ENCODE measurements at places on chromosomes 11 and 22. TPM values are rescaled to one million over a fixed set of nuclear protein-coding genes. Genes with fewer than 3 reads are reported as not detected.

Gene OR51F2
- total RNA-seq = not detected

Gene CARD18
- total RNA-seq = not detected

GRCh38 chr11:28834877-28835276 lies 726.7 kb downstream of the METTL15 start:
- DNase-seq = peak; percentile 80

Gene GRK2
- total RNA-seq = 29.6 TPM

GRCh38 chr11:73157101-73158010 lies 15.2 kb upstream of the FCHSD2 start:
- no peak for DNase-seq

DNA sequence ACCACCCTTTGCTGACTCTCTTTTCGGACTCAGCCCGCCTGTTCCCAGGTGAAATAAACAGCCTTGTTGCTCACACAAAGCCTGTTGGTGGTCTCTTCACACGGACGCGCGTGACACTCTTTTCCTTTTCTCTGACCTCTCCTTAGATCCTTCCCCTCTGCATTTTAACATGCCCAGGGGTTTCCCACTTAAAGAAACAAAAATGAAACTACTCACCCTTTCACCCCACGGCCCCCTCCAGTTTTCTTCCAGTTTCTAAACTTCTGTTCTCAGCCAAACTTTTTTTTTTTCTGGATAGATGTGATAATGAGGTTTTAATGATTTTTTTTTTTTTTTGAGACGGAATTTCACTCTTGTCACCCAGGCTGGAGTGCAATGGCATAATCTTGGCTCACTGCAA lies 32.8 kb upstream of the NUP50 start:
- no peak for DNase-seq

Gene WNT11
- not detected for total RNA-seq

- peak; percentile 88 for DNase-seq
Observed at GRCh38 chr11:86524620-86525352, 147.6 kb downstream of the ME3 start.

DNA sequence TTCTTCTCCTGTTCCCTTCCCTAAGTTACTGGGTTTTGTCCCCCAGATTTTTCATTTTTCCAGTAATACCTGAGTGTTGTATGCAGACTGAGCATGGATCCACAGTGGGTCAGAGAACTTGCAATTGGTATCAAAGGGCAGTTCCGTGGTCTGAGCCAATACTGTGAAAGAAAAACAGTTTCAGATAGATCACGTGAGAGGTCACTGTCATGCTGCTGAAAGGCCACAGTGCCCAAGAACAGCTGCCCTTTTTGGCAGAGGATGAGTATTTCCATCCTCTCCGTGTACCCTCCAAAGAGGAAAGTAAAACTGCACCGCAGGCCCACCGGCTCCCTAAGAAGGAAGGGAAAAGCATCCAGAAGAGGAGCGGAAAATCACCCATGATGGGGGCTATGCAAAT lies 73.0 kb upstream of the TBCEL start:
- DNase-seq = no peak

GRCh38 chr11:62999649-63000048 lies 14.9 kb upstream of the SLC22A6 start:
- DNase-seq = no peak

Gene NCAPH2
- 17.0 TPM for total RNA-seq

DNA sequence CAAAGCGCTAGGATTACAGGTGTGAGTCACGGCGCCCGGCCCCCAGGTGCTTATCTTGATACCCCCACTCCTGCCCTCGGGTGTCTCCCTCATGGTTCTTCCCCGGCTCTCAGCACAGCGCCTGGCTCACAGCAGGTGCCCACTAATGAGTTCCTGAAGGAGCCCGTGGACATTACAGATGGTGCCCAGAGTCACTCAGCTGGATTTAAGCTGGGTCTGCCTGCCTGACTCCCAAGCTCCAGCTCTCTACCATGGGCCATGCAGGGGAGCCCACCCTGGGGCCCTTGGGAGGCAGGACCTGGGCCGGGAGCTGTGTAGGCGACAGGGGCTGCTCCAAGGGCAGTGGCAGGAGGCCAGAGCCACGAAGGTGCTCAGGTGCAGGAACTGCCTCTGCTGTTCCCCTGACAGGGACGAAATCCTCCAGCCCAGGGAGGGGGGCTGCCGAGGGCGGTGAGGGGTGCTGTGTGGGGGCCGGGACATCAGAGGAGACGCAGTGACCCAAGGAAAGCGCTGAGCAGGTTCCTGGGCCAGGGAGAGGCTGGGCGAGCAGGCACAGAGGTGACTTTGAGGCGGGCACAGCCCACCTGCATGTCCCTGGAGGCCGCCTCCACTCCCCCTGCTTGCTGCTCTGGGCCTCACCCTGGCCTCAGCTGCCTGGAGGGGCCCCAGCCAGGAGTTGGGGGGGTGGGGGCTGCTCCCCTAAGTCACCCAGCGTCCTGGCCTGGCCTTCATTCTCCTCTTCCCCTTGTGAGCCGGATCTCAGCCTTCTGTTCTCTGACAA lies 14.6 kb upstream of the FLRT1 start:
- no peak for DNase-seq

GRCh38 chr11:45248501-45249011 lies 37.6 kb downstream of the SYT13 start:
- DNase-seq = no peak

DNA sequence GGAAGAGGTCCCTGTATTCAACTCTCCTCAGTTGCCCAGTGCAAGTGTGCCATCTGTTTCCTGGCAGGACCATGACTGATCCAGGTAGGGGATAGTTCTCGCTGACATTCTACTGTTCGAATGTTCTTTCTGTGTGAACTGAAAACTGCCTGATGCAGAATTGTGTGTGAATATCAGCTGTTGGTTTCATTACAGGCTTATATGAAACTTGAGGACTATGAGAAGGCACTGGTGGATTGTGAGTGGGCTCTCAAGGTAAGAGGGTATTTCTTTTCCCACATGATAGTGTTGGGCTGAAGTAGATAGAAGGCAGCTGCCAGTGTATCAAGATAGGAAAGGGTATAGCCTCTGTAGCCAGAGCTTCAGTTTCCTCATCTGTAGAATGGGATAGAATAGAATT lies 15.3 kb downstream of the TTC12 start:
- DNase-seq = no peak

- no peak for DNase-seq
Observed at GRCh38 chr11:23509821-23510220, 649.5 kb upstream of the CCDC179 start.

DNA sequence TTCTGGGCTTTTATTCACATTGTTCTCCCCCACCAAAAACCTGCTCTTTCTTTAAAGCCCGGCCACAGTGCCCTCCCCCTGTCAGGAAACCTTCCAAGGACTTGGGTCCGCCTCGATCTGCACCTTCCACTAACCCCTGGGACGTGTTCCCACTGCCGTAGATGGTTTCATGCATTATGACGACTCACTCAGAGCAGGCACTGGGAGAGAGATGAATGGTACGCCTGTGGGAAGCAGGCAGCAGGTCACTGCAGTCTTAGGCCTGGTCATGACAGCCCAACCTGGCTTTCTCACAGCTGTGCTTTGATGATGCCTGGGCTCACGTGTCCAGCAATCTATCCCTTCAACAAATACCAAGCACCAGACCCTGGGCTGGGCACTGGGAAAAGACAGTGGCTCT lies 115.7 kb downstream of the WNT7B start:
- no peak for DNase-seq

- no peak for DNase-seq
Observed at GRCh38 chr22:46823248-46823647, 60.8 kb downstream of the TBC1D22A start.

DNA sequence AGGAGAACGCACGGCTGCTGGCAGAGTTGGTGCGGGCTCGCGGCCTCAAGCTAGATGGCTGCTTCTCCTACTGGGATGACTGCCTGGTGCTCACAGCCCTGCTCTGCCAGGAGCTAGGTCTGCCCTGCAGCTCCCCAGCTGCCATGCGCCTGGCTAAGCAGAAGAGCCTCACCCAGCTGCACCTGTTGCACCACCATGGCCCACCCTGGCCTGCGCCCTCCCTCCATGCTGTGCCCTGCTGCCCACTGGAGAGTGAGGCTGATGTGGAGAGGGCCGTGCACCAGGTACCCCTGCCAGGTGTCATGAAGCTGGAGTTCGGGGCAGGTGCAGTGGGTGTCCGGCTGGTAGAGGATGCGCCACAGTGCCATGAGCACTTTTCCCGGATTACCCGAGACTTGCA lies 4.8 kb upstream of the RPS6KB2 start:
- no peak for DNase-seq

Gene CBLIF
- total RNA-seq = not detected

DNA sequence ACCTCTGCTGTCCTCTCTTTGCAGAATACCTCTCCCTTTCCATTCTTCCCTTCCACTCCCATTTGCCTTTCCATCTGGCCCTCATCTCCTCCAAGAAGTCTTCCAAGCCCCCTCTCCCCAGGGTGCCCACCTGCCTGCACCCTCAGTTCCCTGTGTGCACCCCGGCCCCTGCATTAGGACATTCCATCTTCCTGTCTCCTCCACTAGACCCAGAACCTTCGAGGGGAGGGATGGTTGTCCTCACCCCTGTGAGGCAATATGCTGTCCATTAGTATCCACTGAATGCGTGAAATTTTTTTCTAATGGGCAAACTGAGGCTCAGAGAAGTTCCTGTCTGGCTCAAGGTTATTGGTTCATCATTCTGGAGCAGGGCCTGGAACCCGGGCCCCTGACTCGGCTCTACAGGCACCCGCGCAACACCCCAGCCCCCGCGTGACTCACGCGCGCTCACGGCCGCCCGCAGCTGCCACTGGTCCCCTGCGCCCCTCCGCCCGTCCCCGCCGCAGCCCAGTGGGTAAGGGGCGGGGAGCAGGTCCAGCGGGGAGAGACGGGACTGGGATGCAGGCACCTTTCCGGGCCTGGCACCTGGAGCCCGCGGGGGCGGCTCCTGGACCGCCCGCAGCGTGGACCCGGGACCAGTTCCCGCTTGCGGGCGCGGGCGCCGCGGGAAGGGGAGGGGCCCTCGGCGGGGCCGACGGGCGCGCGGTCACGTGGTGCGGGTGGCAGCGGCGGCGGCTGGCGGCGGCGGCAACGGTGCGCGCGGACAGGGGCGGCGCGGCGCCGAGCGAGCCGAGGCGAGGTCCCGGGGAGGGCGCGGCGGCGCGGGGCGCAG lies 7.0 kb downstream of the SEPTIN3 start:
- no peak for DNase-seq

DNA sequence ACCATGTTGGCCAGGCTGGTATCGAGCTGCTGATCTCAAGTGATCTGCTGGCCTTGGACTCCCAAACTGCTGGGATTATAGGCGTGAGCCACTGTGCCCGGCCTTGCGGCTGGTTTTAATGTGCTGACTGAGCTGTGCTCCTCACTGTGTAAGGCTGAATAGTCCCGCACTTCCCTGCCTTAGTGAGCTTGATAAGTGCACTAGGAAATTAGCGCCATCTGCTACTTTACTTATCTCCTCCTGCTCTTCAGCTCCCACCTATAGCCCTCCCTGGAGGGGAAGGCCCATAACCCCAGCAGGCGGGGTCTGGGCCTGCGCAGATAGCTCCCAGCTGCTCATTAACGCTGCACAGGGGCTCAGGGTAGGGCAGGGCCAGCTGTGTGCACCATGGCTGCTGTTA lies 49.4 kb downstream of the CLMP start:
- no peak for DNase-seq

GRCh38 chr11:116118138-116118470 lies 613.9 kb upstream of the CADM1 start:
- DNase-seq = no peak

DNA sequence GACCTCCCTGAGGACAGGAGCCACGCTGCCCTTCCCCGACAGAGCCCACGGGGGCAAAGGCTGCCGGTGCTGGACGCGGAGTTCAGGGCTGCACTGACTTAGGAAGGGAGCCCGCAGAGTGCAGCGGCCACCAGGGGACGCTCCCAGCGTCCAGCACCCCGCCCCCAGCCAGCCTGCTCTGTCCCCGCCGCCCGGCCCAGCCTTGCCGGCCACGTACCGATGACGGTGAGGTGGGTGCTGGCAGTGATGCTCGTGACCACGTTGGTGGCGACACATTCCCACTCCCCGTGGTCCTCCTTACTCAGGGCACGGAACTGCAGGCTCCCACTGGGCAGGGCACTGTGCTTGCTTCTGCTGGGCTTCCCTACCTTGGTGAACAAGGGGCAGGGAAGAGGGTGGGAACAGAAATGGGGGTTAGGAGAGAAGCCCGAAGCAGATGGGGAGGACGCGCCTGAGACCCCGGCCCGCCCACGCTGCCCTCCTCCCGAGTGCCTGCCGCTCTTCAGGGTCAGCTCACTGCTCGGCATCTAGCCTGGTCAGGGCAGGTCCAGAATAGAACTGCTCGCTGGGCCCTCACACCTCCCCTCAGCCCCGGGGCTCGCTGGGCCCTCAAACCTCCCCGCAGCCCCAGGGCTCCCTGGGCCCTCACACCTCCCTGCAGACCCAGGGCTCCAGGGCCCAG lies 25.9 kb downstream of the IGSF9B start:
- DNase-seq = peak; percentile 24

- no peak for DNase-seq
Observed at GRCh38 chr22:33535937-33536875, 384.1 kb downstream of the LARGE1 start.

GRCh38 chr11:20114588-20114987 lies 45.7 kb downstream of the DBX1 start:
- no peak for DNase-seq

DNA sequence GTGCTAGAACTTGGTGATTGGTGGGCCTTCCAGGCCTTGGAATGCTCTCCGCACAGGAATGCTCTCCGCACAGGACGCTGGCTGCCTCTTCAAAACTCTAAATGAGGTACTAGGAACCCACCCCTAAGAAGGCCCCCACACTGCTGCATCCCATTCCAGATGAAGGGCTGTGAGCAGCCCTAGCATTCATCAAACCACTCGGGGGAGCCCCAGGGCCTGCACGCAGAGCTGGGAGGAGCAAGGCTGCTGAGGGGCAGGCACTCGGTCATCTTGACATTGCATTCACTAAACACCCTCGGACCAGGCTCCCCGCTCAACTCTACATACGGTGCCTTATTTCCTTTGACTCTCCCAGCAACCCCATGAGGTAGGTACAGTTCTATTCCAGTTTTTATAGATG lies 49.2 kb upstream of the EMID1 start:
- DNase-seq = no peak

- no peak for DNase-seq
Observed at GRCh38 chr11:8597182-8597581, 3.2 kb upstream of the STK33 start.

DNA sequence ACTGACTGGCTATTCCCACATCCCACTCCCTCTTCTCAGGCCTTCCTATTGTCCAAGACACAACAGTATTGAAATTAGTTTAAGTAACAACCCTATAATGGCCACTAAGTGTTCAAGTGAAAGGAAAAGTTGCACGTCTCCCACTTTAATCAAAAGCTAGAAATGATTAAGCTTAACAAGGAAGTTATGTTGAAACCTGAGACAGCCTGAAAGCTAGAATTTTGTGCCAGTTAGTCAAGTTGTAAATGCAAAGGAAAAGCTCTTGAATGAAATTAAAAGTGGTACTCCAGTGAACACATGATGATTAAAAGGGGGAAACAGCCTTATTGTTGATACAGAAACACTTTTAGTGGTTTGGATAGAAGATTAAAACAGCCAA lies 332.7 kb downstream of the CASP12 start:
- no peak for DNase-seq

Gene CHCHD10
- 5.7 TPM for total RNA-seq

Gene CNGA4
- total RNA-seq = not detected

GRCh38 chr11:122140500-122140899 lies 24.5 kb upstream of the BLID start:
- peak; percentile 62 for DNase-seq

- no peak for DNase-seq
Observed at GRCh38 chr11:55655096-55655495, 6.9 kb upstream of the OR4C6 start.

- no peak for DNase-seq
Observed at GRCh38 chr22:46974077-46974476, 211.6 kb downstream of the TBC1D22A start.
